ENCODE measurements at places on chromosomes 2 and 18.
A peak's percentile ranks its signal among the peaks of the same experiment; 100 is the strongest.

- no peak for DNase-seq
These were observed 59.0 kb upstream of the ODC1 start for GRCh38 chr2:10507106-10507505.

DNA sequence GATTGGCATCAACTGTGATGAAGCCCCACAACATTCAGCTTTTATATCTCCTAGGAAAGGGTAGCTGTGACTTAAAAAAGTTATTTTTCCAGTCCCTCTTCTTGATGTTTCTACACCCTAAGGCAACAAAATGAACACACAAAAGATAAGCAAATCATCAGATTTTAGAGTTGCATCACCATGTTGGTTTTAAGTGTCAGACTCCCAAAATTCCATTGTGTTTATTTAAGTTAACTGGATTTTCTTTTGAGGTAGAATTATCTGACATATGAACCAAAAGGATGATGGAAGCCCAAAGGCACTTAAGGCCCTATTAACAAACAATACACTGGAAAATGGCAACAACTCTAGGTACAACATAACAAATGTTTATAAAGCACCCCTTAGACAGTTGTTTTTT lies 261.7 kb upstream of the SLC39A10 start:
- no peak for DNase-seq

GRCh38 chr2:75288760-75289159 lies 89.4 kb upstream of the TACR1 start:
- no peak for DNase-seq

GRCh38 chr2:39871291-39871761 lies 92.3 kb upstream of the THUMPD2 start:
- DNase-seq = no peak

DNA sequence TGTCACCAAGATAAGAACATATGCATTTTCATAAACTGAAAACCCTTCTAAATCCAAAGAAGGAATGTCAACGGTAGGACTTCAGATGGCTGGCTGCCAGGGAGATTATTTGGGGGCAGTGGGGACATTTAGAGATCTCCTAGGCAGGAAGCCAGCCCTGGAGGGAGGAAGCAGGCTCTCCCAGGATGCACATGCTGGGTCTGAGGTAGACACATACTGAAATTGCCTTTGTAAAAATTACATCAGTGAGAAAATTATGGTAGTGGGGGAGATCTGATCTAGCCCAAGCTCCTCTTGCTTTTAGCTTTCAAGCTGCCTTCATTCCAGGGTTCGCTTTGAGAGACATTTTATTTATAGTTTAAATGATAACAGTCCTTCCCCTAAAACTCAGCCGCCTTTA lies 24.1 kb downstream of the MPP4 start:
- no peak for DNase-seq

- DNase-seq = no peak
These were observed 457.2 kb upstream of the HS6ST1 start for GRCh38 chr2:128775914-128776285.

- no peak for DNase-seq
These were observed 18.7 kb upstream of the SCYGR1 start for GRCh38 chr2:227406177-227407031.

GRCh38 chr2:241893265-241893664 lies 23.7 kb downstream of the RTP5 start:
- DNase-seq = no peak

DNA sequence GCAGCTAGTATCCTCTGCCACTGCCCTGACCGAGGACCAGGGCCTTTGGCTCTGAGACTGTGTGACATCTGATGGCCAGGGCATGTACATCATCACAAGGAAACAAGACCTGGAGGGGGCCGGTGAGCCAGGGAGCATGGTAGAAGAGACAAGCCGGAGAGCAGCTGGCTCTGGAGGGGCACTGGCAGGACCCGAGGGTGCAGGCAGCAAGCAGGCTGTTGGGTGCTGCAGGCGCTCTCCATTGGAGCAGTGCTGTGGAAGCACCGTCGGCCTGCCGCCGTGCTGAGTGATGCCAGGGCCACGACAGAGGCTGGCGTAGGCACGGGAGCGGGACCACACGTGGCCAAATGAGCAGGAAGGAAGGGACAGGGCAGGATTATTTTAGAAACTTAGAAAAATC lies 335.2 kb downstream of the GBX2 start:
- DNase-seq = no peak

DNA sequence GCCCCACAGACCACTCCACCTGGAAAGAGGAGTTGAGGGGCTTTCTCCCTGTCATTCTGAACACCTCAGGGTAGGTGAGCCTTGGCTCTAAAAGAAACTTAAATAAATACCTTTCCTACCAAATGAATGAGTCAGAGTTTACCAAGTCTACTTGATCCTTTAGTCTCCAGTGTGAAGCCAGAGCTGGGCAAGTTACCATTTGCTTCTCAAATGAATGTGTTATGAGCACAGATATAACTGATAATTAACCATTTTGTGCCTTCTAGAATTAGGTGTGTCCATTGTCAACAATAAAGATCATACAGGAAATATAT lies 347.7 kb downstream of the KIAA1328 start:
- DNase-seq = no peak

GRCh38 chr2:3636586-3637310 lies 21.3 kb upstream of the ALLC start:
- DNase-seq = no peak

- no peak for DNase-seq
These were observed 10.5 kb downstream of the CROCC2 start for GRCh38 chr2:240916571-240917008.

GRCh38 chr2:108139521-108139920 lies 100.2 kb upstream of the SULT1C3 start:
- DNase-seq = no peak

DNA sequence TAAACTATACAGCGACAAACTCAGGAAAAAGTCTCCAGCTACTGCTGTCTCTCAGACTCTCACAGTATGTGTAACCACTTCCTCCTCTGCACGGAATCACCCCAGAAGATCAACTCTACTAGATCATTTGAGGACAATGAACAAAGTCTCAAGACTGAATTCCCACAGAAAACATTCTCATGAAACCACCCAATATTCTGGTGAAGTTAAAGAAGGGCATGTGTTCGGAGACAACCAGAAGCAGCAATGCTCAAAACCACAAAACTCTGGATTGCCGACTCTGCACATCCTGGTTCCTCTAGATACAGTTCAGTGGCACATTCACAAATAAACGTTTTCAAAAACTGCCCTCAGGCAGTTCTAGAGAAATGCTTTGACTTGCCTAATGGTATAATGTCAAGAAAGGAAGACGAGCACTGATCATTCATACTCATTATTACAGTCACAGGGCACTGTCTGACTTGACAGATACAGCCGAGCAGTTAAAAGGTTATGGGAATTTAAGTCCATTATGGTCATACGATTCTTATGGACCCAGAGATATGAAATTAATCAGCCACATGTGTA lies 91.9 kb upstream of the STK17B start:
- peak; percentile 36 for DNase-seq

GRCh38 chr2:136067897-136068580 lies 49.9 kb downstream of the CXCR4 start:
- no peak for DNase-seq

- DNase-seq = no peak
These were observed 205.4 kb upstream of the CDH2 start for GRCh38 chr18:28382215-28382879.

DNA sequence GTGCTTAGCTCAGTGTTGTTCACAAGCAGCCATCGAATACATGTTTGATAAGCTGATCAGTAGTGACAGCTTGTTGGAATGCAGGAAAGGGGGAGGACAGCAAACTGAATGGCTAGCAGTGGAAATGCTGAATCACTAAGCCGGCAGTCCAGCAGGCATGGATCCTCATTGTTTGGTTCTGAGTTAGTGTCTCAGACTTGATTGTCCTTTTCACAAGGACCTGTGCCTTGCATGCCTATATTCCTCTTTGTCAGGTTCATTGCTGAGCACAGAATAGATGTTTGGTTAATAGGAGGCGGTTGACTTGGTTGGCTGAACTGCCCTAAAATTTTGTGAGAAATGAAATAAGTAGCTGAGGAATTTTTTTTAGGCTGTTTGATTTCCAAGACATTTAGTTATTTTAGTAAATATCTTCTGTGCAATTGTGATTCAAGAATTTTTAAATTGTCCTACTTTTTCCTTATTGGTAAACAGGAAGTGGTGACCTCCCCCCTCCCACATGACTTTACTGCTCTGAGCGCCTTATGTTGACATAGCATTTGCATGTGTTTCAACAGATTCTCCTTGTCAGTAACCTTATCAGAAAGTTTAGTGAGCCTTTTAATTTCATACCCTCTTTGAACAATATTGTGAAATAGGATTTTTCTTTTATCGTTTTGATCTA lies 21.4 kb upstream of the STON1 start:
- no peak for DNase-seq

DNA sequence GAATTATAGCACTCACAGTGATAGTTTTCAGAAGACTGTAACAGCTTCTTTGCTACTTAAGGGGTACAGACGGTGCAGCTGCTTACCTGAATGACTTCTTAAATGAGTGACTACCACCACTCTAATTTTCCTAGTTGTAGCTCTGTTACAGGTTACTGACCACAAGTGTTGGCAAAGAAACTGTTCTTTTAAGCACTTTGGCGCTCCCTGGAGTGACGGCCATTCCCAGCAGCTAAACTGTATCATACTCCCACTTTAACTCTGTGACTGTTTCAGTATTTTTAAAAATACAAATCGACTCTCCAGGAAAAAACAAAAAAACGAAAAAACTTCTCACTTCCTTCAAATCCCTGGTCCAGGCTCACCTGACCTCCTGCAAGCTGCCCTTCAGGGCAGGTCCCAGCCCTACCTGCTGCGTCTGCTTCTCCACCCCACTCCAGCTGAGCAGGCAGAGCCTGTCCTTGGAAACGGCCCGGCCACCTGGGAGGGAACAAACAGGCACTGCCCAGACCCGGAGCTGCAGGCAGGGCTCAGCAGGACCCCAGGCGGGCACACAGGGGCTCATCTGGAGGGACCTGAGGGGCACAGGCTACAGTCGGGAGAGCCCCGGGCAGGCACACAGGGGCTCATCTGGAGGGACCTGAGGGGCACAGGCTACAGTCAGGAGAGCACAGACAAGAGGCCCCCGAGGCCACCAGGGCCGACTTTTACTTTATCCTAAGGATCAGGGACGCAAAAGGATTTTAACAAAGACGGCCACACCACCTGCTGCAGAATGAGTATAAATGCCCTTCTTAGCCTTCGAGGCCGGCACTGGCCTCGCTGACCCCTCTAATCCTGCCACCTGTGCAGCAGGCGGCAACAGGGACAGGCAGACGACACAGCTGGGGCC lies 24.5 kb downstream of the SLC66A2 start:
- DNase-seq = no peak

- DNase-seq = no peak
These were observed 1.3 kb downstream of the NYAP2 start for GRCh38 chr2:225400546-225401400.

- no peak for DNase-seq
These were observed 2.3 kb downstream of the IMPA2 start for GRCh38 chr18:11983592-11983991.

- no peak for DNase-seq
These were observed 8.7 kb downstream of the CYRIA start for GRCh38 chr2:16656784-16657391.

DNA sequence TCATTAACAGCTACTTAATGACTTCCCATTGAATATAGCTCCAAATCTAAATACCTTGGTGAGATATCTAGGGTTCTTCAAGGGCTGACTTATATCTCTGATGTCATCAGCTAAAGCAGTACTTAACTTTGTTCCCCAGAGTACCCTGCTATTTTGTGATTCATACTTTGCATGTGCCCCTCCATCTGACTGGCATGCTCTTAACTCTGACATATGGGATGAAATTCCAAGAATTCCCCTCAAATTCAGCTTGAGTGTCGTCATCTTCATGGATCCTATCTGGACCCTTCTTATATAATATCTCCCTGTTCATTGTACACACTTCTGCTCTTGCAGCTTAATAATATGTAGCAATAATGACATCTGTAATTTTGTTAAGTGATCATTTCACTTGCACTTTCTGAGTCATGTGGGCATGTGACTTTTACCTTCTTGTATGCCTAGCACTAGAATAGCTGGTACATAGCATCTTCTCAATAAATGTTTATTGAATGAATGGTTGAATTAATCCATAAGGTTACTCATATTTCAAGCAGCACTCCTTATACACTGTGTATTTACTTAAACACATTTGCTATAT lies 172.9 kb downstream of the WDR7 start:
- no peak for DNase-seq

- DNase-seq = no peak
These were observed 27.5 kb upstream of the SLC66A3 start for GRCh38 chr2:11127761-11128160.

GRCh38 chr2:29024882-29025430 lies 43.9 kb downstream of the TOGARAM2 start:
- DNase-seq = no peak

- DNase-seq = no peak
These were observed 887 bp upstream of the ZNF396 start for GRCh38 chr18:35377875-35378573.

GRCh38 chr18:51767293-51767692 lies 569.8 kb upstream of the MEX3C start:
- DNase-seq = no peak

DNA sequence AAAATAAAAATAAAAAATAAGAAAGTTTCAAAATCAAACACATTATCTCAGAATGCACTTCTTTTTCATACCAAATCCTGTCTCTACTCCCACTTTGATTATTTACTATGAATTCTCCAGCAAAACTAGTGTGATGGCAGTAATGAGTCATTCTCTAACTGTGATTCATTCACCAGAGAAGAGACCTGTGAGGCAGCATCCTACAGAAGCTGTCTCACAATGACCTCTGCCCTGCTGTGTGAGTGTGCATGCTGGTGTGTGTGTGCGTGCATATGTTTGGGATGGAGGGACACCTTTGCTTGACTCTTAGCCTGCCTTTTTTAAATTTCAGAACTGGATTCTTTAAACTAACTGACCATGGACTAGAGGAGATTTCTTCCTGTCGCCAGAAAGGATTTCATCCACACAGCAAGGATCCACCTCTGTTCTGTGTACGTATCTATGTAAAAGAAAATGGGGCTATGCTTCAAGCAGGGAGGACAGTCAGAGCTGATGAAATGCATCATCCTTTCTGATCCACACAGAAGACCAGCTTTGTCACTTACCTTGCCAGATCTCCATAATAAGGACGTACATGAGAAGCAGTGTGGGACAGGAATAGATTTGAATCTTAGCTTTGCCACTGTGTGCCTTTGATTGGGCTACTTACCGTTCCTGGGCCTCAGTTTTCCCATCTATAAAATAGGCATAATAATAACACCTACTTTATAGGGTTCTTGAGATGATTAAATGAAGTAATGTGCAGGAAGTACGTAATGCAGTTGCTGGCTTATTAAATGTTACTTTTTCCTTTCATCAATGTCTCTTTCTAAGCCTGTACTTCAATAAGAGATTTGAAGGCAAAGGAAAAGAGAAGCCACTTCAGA lies 31.2 kb downstream of the STAMBP start:
- no peak for DNase-seq
